ENCODE measurements at places on chromosomes 13 and 19.

DNA sequence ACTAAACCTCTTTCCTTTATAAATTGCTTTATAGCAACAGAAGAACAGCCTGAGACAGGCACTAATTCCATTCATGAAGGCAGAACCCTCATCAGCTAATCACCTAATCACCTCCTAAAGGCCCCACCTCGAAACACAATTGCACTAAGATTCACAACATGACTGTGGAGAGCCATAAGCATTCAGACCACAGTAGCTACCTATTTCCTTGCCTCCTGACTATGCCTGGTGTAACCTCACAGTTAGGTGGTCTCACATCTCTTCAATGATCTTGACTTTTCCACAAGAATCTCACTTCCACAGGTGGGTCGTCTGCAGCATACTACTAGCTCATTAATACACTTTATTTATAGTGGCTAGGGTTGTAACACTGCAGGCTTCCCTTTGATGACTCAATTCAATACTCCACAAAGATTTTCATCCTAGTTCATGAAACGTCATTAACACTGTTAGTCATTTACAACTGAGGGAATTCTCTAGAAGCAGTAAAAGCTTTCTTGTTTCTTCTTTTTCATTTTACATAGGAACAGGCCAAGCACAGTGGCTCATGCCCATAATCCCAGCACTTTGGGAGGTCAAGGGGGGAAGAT is 27.1 kb downstream of the STK24 start:
- H3K36me3 ChIP-seq, result peaks cover 60% of the 10 kb centered on the region
- H3K27ac ChIP-seq, result peak overlapping the region; percentile 37
- peaks cover 9% of the 10 kb centered on the region for H3K4me1 ChIP-seq
- H3K27me3 ChIP-seq, result no peaks in the 10 kb centered on the region
- no peak overlapping the region for H3K4me3 ChIP-seq

DNA sequence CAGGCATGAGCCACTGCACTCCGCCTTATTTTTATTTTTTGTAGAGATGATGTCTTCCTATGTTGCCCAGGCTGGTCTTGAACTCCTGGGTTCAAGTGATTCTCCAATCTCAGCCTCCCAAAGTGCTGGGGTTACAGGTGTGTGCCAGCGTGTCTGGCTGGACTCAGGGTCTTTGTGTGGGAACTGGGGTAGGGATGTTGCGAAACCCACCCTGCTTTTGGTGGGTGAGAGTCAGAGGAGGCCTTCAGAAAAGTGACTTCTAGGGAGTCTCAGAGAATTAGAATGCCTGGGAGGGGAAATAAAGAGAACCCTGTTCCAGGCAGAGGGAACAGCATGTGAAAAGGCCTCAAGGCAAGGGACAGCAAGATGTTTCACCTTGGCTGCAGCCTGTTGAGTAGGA is 13.2 kb downstream of the TLE5 start:
- DNase-seq, result no peak
- no peaks in the 10 kb centered on the region for H3K27me3 ChIP-seq
- H3K27ac ChIP-seq, result no peak overlapping the region
- no peaks in the 10 kb centered on the region for H3K36me3 ChIP-seq
- H3K4me1 ChIP-seq, result peaks cover 55% of the 10 kb centered on the region
- no peak overlapping the region for H3K4me3 ChIP-seq

DNA sequence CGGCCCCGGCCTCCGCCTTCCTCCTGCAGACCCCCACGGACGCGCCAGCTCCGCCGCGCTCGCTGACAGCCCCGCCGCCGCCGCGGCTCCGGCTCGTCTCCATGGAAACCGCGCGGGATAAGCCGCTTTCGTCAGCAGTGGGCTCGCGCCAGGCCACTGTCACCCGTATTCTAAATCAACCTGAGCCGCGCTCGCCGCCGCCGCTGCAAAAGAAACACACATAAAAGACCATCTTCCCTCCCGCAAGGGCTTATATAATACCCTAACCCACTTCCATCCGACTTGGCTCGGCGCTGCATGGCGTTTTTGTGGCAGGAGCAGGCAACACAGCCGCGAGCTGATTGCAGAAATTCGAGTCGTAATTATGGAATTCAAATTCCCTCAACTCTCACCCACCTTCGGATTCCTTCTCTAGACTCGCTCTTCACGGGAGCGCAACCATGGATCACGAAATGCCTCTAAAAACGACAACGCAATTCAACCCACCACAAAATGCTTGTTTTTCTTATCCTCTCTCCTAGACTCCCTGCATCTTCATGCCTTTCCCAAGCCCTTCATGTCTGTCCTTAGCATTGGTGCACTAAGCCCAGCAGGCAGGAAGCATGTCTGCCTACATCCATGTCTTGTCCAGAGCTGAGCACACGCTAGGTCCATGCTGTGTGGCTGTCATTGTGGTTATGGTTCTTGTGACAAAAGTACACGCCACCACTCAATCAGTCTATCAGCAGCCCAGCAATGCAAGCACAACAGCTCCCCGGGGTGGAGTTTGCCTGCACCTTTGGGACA is at the start of gene AMER2:
Gene AMER2 (minus strand): TSS at position 772 of the 786 bp plus-strand sequence. CDS start 669 bp downstream, at position 103.
- H3K36me3 ChIP-seq, result no peaks in the 10 kb centered on the region
- peaks cover 87% of the 10 kb centered on the region for H3K27me3 ChIP-seq
- H3K27ac ChIP-seq, result no peak within 1 kb of the TSS
- H3K4me3 ChIP-seq, result no peak within 1 kb of the TSS
- peaks cover 8% of the 10 kb centered on the region for H3K4me1 ChIP-seq

GRCh38 chr13:33146843-33147611 is 130.8 kb downstream of the KL start:
- H3K36me3 ChIP-seq, result no peaks in the 10 kb centered on the region
- H3K27ac ChIP-seq, result no peak overlapping the region
- no peaks in the 10 kb centered on the region for H3K27me3 ChIP-seq
- DNase-seq, result no peak
- no peak overlapping the region for H3K4me3 ChIP-seq
- H3K4me1 ChIP-seq, result no peaks in the 10 kb centered on the region

- DNase-seq, result no peak
- no peaks in the 10 kb centered on the region for H3K27me3 ChIP-seq
- no peak overlapping the region for H3K4me3 ChIP-seq
- H3K4me1 ChIP-seq, result no peaks in the 10 kb centered on the region
- H3K27ac ChIP-seq, result no peak overlapping the region
Measured at GRCh38 chr13:41746259-41746658, 214.7 kb downstream of the VWA8 start.

DNA sequence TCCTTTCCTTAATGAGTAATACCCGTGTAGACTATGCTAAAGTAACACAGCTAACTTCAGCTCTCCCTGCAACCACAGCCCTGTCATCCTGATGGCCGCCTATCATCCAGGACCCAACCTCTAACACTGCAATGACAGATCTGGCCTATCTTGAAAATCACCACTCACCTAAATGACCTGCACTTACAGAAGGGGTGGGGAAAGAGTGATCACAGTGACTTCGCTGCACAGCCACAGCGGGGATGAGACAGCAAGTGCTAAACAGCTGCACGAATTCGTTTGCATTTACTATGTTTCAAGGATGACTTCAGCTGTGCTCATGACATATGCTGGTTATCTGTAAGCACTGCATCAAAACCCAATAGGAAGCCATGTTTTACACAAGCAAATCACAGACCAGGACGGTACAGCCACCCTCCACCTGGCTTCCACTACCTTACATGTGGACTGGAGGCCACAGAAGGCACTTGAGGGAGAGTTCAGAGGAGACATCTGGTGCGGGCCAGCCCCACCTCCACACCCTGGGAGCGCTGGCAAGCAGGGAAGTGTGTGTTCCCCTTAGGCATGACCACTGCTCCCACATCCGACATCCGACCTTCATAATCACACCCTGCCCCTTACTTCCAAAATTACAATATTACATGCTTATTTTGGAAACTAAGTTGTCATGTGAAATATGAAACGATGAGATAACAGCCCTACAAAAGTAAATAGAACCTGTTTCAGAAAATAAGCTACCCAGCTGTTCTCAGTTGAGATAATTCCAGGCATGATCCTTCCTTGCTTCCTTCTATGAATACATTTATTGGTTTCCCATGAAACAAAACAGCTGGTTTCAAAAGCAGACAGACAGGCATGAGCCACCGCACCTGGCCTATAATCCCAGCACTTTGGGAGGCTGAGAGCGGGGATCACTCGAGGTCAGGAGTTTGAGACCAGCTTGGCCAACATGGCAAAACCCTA is 95.7 kb downstream of the STK24 start:
- H3K27ac ChIP-seq, result peak overlapping the region; percentile 89
- H3K4me3 ChIP-seq, result no peak overlapping the region
- H3K36me3 ChIP-seq, result peaks cover 17% of the 10 kb centered on the region
- DNase-seq, result no peak
- H3K27me3 ChIP-seq, result no peaks in the 10 kb centered on the region

- H3K27me3 ChIP-seq, result no peaks in the 10 kb centered on the region
- peak overlapping the region; percentile 30 for H3K4me3 ChIP-seq
- peak; percentile 52 for DNase-seq
- H3K27ac ChIP-seq, result peak overlapping the region; percentile 82
Measured at GRCh38 chr13:99496184-99497142, 4.8 kb upstream of the TM9SF2 start.

DNA sequence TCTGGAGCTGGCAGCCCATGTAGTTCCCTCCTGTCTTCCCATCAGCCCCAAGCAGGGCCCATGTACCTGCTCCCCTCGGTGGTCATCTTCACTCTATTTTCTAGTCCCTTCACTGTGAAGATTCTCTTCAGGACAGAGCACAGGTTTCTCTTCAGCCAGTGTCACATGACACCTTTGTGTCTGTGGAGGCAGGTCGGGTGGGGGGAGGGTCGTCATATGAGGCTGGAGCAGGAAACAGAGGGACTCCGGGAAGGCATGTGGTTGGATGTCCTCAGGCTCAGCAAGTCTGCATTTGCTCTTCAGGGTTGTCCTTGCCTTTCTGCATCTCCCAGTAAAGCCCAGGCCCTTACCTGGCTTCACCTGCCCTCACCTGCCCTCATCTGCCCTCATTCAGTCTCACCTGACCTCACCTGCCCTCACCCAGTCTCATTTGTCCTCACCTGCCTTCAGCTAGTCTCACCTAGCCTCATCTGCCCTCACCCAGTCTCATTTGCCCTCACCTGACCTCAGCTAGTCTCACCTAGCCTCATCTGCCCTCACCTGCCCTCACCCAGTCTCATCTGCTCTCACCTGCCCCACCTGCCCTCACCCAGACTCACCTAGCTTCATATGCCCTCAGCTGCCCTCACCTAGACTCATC is 120.3 kb downstream of the ZDHHC20 start:
- no peak for DNase-seq
- H3K36me3 ChIP-seq, result no peaks in the 10 kb centered on the region
- no peak overlapping the region for H3K4me3 ChIP-seq
- H3K4me1 ChIP-seq, result no peaks in the 10 kb centered on the region
- no peaks in the 10 kb centered on the region for H3K27me3 ChIP-seq

GRCh38 chr19:16197188-16197621 is 506 bp upstream of the AP1M1 start:
- peaks cover 43% of the 10 kb centered on the region for H3K4me1 ChIP-seq
- H3K27me3 ChIP-seq, result no peaks in the 10 kb centered on the region
- no peak for DNase-seq

GRCh38 chr13:68810660-68811059 is 1297.0 kb upstream of the ATXN8OS start:
- no peak for DNase-seq
- no peak overlapping the region for H3K4me3 ChIP-seq
- no peaks in the 10 kb centered on the region for H3K27me3 ChIP-seq
- no peak overlapping the region for H3K27ac ChIP-seq
- no peaks in the 10 kb centered on the region for H3K4me1 ChIP-seq

DNA sequence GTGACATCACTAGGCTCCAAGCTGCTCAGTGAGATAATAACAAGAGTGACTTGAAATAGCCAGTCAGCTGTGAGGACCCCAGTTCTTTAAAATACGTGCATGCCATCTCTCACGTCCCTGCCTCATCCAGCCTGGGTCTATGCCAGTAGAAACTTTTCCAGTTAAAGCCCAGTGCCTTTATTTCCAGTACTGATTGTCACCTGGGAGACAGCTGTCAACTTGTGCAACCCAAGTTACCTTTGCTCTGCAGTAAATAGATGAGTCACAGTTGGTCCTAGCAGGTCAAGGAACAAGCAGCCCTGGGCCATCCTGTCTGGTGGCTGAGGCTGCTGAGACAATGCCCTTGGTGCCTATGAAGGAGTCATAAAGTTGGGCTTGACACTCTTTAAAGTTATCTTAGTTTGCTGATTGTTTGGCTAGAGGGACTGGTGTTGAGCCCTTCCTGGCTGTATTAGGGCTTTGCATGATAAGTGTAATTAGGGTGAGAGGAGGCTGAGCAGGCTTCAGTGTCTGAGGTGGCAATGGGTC is 228.7 kb downstream of the LACC1 start:
- H3K27me3 ChIP-seq, result no peaks in the 10 kb centered on the region
- peak overlapping the region; percentile 36 for H3K27ac ChIP-seq
- H3K4me3 ChIP-seq, result no peak overlapping the region

DNA sequence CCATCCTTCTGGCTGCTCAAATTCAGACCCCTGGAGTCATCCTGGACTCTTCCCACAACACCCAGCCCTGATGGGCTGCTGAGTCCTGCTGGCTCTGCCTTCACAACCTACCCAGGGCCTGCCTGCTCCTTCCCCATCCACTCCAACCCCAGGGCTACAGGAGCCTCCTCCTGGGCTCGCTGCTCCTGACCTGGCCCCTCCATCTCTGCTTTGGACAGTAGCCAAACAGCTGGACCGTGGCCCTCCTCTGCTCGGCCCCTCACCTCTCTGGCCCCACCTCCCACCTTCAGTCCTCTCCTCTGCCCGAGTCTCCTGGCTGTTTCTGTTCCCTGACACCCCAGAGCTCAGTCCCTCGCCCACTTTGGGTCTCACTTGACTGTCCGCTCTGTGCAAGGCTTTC is 66.7 kb downstream of the CEBPG start:
- no peaks in the 10 kb centered on the region for H3K27me3 ChIP-seq
- H3K36me3 ChIP-seq, result no peaks in the 10 kb centered on the region
- no peak overlapping the region for H3K27ac ChIP-seq
- no peaks in the 10 kb centered on the region for H3K4me1 ChIP-seq

DNA sequence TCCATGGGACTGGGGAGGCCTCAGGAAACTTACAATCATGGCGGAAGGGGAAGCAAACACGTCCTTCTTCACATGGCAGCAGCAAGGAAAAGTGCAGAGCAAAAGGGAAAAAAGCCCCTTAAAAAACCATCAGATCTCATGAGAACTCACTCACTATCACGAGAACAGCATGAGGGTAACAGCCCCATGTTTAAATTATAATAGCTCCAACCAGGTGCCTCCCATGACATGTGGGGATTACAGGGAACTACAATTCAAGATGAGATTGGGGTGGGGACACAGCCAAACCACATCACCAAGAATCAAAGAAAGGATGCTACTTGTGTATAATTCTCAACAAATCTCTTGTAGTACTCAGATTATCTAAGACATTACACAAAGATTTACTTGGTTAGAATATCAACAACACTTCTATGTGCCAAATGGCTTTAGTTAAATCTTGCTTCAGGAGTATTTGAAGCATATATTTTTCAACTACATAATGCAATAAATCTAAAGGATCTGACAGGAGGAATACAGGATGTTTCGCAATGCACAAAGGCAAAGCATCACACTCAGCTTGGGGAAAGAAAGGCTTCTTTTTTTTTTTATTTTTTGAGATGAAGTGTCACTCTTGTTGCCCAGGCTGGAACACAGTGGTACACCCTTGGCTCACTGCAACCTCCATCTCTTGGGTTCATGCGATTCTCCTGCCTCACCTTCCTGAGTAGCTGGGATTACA is 180.0 kb downstream of the LHFPL6 start:
- no peak overlapping the region for H3K27ac ChIP-seq
- DNase-seq, result no peak
- no peaks in the 10 kb centered on the region for H3K27me3 ChIP-seq
- H3K4me3 ChIP-seq, result no peak overlapping the region

Measured in esophagus squamous epithelium (tissue), 5 donors.